ENCODE measurements at places on chromosomes 5 and 9.

- no peak for DNase-seq
Observed at GRCh38 chr9:17166346-17166745, 31.5 kb downstream of the CNTLN start.

DNA sequence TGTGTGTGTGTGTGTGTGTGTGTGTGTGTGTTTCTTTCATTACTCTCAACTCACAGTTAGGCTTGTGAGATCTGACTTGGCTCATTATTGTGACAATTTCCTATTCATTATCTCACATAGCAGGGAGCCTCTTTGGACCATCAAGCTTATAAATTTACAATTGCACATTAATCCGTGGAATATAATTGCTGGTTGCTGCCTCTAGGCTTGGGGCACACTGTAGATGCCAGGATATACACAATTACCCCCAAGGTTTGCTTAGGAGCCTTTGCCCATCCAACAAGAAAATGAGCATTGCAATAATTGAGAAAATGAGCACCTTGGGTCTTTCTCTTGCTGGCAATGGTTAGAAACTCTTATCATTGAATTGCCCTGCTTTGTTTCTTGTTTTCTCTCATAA, 161.6 kb upstream of the DMRTA1 start:
- no peak for DNase-seq

DNA sequence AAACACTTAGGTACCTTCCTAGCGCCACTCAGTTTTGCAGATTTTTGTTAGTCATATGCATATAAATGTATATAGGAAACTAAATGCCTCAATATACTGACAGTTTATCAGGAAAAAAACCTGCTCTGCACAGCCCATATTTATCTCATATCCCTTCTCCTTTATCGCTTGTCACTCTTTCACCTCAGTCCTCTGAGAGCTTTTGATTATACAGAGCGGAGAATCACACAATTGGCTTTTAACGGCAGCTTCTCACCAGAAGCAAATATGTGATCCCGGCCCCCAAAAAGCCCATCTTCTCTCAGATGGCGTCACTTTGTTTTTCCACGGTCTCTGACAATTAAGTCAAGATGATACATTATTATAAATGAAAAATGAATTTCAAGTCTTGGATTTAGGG, 362.6 kb downstream of the DNAH5 start:
- DNase-seq, result no peak

DNA sequence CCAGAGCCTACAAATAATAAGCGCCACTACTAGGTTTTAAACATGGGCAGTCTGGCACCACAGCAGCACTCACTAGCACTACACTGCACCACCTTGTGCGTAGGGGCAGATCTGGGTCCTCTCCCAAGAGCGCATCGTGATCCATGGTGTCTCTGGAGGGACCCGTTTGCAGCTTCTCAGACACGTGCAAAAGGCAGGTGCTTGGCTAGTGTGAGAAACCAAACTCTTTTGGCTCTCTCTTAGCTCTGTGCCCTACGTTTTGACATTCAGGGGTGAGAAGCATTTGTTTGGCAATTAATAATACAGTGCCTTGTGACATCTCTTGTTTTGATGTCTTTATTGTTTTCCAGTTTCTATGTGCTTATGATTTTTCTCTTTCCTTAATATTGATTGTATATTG, 75.4 kb upstream of the EGFLAM start:
- DNase-seq, result no peak

DNA sequence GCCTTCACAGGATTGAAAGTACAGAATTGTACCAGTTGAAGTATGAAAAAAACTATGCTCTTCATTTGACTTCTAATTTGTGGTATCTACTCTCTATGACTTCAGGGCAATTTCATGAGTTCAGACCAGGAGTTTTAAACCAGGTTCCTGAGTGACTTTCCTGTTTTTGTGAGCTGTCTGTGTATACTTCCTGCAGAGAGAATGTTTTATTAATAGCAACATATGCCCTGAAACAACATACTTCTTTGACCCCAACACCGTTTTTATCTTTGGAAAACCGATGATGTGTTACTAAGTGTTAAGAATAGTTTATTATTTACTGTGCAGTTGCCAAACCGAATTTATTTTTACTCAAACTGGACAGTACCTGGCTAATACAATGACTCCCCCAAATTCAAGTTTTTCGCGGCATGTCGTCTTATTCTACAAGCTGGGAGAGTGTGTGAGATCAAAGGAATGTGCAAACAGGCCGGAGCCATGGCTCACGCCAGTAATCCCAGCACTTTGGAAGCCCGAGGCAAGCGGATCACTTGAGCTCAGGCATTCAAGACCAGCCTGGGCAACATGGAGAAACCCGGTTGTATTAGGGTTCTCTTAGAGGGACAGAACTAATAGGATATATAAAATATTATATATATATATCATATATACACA, 58.7 kb upstream of the ERBIN start:
- DNase-seq, result no peak

- DNase-seq, result no peak
Observed at GRCh38 chr9:113644321-113644720, 180.8 kb downstream of the RGS3 start.

DNA sequence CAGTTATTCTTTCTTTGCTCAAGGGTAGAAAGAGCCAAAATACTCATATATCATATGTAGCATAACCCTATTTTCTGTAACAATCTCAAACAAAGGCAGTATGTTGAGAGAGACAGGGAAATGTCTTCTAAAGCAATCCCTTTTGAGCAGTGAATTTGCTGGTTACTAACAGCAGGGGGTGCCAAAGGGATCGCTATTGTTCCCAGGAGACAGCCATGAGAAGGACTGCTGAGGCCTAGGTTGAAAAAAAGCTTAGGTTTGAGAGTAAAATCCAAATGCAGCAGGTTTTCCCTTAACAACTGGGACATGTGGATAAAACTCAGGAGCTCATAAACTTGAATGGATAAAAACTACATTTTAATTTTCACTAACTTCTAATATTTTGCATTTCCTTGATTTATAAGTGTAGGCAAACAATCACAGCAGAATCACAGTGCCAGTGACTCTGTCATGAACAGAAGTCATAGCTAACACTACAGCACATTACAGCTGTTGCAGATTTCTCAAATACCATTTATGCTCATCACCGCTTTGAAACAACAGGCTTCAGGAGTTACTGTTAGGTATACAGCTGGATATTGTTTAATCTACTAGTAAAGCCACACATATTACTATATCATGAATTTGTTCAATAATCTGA, 148.4 kb downstream of the MAPKAP1 start:
- peak; percentile 48 for DNase-seq

DNA sequence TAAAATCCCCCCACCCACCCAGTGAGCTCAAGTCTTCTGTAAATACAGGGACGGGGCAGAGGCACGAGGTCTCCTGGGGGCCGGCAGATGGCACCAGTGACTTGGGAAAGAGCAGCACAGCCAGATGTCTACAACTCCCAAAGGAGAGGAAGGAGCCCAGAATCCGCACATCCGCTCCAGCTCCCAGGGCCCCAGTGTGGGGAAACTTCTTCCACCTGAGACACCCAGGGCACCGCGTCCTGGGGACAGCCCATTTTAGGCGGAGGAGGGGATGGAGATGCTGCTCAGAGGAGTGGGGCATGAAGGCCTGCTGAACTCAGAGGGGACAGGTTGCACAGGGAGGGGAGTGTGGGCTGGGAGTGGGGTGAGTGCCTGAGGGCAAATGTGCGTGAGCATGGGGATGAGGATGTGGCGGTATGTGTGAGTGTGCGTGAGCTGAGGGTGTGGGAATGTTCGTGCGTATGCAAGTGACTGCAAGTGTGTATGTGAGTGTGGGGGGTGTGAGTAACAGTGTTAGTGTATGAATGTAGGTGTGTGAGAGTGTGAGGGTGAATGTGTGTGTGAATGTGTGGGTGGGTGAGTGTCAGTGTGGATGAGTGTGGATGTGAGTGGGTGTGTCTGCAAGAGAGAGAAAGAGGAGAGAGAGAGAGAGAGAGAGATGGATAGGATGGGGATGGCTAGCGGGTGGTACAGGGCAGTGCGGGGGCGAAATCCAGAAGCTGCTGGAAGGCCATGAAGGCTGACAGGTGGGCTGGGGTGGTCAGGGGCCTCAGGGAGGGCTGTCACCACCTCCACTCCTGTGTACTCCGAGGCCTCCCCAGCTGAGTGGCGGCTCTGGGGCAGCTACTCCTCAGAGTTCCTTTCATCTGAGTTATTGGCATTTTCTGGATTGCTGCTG, 63.5 kb downstream of the DUSP1 start:
- DNase-seq, result no peak

DNA sequence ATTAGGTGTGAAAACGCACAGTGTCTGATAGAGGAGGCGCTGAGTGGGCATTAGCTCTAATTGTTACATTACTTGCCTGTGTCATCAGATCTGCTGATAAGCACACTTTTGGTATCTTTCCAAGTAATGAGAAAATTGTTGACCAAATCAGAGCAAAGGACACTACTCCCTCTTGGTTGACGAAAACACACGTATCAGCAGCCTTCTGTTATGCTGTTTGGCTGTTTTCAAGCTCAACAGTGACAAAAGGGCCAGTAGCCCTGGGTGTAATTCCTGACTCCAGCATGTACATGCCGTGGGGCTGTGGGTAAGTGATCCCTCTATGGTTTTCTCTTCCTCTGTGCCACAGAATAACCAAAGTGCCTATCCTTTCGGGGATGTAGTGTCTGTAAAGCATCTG, 151.4 kb downstream of the AUH start:
- no peak for DNase-seq

DNA sequence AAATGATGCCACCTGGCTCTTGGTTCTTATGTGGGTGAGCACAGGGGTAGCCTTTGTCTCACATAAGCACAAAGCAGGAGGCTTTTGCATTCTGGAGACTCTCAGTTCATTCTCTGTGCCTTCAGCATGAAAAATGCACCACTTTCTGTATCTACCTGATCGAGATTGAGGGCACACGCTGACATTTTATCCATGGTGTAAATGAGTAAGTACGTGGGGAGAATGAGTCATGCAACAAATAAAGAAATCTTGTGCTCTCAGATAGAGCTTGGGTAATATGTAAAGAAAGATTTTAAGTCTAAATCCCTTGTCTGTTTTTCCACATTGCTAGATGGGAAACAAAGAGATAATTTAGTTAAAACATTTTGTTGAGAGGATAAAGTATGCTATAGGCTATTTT, 607.2 kb upstream of the WWC1 start:
- no peak for DNase-seq

DNA sequence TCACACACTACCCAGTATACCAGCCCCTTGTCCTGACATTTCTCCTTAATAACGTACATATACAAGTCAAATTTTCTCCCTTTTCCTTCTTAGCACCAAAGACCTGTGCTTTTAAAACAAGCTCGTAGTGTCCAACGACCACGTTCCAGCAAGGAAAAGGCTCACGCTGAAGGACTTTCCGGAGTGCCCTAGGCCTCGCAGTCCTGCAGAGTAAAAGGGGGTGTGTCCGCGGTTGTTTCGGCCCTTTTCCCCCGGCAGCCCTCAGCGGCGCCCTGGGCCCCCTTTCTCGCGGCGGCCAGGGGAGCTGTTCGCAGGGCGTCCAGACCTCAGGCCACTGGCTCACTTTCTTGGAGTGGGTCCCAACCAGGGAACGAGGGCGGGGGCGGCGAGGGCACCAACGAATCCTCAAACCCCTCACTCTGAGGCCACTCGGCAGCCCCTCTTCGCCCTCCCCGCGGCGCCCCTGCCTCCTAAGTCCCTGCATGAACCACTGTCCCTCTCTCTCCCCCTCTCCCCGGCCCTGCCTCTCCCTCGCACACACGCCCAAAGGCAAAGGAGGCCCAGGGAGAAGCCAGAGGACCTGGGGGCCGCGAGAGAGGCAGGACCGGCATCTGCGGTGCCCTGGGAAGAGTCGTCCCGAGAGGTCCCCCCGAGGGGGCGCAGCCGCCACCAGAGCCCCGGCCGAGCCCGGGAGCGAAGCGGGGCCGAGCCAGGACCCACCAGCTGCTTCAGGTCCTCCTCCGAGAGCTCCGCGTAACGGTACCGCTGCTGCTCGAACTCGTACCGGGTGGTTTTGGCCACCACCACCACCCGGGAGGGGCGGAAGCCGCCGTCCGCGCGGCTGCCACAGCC, 720 bp downstream of the NADK2 start:
- DNase-seq, result peak; percentile 50

- DNase-seq, result no peak
Observed at GRCh38 chr9:682633-683508, 158.6 kb upstream of the DMRT1 start.

DNA sequence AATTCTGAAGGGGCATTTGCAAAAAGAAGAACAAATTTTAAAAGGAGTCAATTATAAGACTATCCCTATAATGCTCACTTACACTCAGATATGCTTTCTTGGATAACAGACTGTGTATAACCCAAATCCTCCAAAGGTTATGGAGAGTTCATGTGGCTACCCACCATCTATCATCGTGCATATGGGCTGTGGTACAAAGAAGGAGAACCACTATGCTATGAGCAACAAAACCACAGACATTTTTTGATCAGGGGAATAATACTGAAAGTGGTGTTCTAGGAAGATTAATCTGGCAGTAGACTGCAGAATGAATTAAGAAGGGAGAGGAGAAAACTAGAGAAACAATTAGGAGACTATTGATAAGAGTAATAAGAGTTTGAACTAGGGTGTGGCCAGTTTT, 16.8 kb downstream of the NR3C1 start:
- DNase-seq, result no peak

DNA sequence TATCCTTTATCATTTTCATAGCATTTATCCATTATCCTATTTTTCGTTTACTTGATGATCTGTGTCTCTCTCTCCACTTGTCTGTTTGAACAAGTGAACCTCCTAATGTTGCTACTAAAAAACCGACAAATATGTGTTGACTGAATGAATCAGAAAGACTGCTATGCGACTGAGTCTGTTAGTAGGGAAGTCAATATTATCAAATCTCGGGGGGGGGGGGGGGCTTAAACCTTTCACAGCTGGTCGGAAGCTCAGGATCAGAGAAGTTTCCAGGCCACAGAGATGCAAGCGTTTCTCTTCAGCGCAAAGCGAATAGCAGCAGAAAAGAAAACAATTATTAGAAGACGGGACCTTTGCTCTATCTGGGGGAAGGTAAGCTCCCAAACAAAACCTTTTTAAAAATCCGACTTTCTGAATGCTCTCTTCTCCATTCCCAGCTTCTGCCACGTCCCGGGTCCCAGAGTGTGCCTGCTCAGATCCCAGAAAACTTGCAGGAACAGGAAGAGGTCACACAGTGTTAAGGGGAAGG, 412 bp downstream of the RIOK2 start:
- no peak for DNase-seq
